Activated CD4-positive, alpha-beta memory T cell treated with anti-CD3 and anti-CD28 coated beads, Interleukin-2, amount 10 ng/mL, durations not matched to agents 7 days and 5 days (primary cell): ENCODE measurements at places on chromosomes 7 and 10.

DNA sequence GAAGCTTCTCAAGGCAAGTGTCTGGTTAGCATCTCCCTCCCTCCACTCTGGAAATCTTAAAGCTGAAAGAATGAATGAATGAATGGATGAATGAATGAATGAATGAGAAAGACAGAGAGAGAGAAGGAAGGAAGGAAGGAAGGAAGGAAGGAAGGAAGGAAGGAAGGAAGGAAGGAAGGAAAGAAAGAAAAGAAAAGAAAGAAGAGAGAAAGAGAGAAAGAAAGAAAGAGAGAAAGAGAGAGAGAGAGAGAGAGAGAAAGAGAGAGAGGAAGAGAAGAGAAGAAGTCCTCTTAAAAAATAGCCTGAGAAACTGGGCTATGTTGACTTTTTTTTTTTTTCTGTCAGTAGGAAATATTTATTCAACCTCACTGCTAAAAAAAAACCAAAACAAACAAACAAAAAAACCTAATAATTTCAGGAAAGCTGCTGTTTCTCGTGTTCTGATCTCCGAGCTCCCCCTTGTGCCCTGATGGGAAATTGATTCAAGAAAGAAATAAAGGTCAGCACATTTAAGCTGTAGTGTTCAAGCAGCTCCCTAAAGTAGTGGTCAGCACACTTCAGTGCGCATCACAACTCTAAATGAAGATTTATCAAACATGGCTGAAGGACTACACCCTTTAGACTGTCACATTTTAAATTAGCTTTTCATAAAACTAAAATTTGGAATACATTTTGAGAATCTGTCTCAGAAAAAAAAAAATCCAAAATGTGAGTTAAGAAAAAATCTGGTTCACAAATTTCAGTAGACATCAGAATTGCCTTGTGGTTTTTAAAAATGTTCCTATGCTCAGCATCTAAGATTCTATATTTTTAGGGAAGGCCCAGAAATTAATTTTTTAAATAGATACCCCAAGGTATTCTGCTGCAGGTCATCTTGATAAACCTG lies 154.3 kb downstream of the ELAPOR2 start:
- no peak for DNase-seq
- no peak overlapping the region for H3K4me3 ChIP-seq
- H3K27ac ChIP-seq, result no peak overlapping the region
- no peaks in the 10 kb centered on the region for H3K27me3 ChIP-seq
- H3K36me3 ChIP-seq, result no peaks in the 10 kb centered on the region
- no peaks in the 10 kb centered on the region for H3K4me1 ChIP-seq

- DNase-seq, result no peak
- no peaks in the 10 kb centered on the region for H3K4me1 ChIP-seq
- H3K4me3 ChIP-seq, result no peak overlapping the region
- H3K27ac ChIP-seq, result no peak overlapping the region
- H3K27me3 ChIP-seq, result no peaks in the 10 kb centered on the region
These were observed 18.8 kb downstream of the FIGNL1 start for GRCh38 chr7:50431316-50431715.

DNA sequence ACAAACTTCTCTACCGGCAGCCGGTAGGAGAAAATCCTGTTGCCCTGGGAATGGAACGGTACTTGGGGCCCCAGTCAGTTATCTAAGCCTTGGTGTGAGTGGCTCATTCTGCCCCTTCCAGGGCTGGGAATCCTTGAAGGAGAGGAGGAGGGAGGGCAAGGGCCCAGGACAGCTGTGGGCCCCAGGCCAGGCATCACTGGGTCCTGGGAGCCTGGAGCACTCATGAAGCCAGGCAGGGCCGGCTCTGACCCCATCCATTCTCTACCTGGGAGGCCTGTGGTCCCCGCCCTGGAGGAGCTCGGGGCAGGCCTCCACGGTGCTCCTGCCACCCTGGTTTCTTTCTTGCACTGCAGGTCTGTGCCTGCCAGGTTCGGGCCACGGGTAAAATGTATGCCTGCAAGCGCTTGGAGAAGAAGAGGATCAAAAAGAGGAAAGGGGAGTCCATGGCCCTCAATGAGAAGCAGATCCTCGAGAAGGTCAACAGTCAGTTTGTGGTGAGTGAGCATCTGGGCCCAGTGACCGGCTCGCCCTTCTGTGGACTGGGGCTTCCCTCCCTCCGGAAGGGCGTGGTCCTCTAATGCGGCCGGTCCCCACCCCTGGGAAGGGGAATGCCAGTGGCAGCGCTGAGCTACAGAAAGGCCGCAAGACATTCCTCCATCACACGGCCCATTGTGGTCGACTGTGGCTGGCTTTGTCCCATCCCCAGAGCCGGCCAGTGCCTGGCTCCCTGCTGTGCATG lies 111.3 kb downstream of the RGS10 start:
- no peak overlapping the region for H3K27ac ChIP-seq
- H3K4me1 ChIP-seq, result peaks cover 15% of the 10 kb centered on the region

DNA sequence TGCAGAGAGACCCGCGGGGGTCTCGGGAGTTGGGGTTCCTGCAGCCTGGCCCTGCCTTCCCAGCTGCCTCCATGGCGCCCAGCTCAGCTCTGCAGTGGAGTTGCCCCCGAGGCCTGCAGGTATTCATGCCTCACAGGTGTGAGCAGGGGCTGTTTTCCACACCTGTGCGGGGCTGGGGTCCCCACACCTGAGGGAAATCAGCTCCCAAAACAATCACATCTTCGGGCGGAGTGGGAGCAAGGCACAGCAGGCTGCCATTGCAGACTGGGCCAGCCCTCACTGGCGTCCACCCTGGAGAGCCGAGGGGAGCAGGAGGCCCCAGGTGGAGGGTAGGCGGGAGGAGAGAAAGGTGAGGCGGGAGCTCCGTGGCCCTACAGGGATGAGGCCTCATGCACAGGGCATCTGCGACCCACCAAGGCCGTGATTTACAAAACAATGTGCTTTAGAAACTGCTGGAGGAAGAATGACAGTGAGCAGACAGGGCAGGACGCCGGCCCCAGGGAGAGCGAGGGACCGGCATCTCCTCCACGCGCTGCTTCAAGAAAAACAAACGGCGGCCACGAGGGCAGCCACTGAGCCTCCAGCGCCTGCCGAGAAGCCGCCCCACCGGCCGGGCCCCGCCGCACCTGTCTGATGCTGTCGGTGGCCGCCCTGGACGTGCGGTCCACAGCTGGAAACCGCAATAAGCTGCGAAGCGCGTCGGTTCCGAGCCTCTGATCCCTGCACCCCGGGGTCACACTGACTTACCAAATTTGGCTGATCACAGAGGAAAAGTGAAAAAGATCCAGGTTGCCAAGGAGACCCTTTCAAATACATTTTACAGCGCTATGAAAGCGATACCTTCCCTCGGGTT lies 53.0 kb upstream of the PDGFA start:
- no peak overlapping the region for H3K27ac ChIP-seq
- H3K36me3 ChIP-seq, result no peaks in the 10 kb centered on the region
- DNase-seq, result no peak
- no peaks in the 10 kb centered on the region for H3K27me3 ChIP-seq

GRCh38 chr10:58631715-58632114 lies 119.0 kb downstream of the BICC1 start:
- H3K4me3 ChIP-seq, result no peak overlapping the region
- H3K27me3 ChIP-seq, result no peaks in the 10 kb centered on the region
- no peak for DNase-seq
- H3K27ac ChIP-seq, result no peak overlapping the region
- no peaks in the 10 kb centered on the region for H3K4me1 ChIP-seq

- no peak overlapping the region for H3K4me3 ChIP-seq
- no peaks in the 10 kb centered on the region for H3K4me1 ChIP-seq
- H3K36me3 ChIP-seq, result no peaks in the 10 kb centered on the region
- no peak overlapping the region for H3K27ac ChIP-seq
- no peak for DNase-seq
These were observed 630.1 kb downstream of the SORCS1 start for GRCh38 chr10:106534441-106534840.

DNA sequence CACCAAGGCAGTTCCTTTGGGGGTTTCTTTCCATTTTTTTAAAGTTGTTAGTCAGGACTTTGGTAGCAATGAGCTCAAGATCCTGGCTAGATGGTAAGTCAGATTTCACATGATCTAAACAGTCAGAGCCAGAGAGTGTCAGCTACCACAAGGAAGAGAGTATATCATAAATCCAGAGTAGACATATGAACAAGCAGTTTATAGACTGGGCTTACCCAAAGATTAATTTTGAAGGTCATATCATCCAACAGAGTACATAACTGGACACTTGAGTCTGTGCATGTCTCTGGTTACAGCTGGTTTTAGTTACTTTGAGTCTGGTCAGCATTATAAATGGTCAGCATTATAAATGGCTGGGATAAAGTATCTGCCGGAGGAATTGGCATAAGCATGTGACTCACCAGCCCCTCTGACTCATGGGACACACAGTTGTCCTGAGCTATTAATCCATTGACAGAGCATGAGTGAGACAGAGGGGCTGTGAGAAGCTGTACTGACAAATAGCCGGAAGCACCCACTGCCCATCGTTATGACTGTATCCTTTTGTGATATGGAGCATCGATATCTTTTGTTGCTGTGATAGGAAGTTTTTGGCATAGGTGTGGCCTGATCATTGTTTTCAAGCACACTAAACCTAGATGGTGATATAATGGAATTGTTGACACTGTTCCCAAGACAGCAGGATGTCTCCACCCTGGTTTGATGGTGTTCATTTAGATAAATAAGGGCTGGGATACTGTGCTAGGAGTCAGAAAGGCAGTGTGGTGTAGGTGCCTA lies 19.3 kb downstream of the PPP1R3C start:
- H3K4me3 ChIP-seq, result no peak overlapping the region
- no peak for DNase-seq
- no peaks in the 10 kb centered on the region for H3K36me3 ChIP-seq
- no peak overlapping the region for H3K27ac ChIP-seq

GRCh38 chr10:95881316-95881715 lies 26.5 kb upstream of the CC2D2B start:
- peaks cover 11% of the 10 kb centered on the region for H3K36me3 ChIP-seq
- H3K4me3 ChIP-seq, result no peak overlapping the region
- DNase-seq, result no peak
- H3K27me3 ChIP-seq, result no peaks in the 10 kb centered on the region
- no peak overlapping the region for H3K27ac ChIP-seq
- H3K4me1 ChIP-seq, result peaks cover 5% of the 10 kb centered on the region

DNA sequence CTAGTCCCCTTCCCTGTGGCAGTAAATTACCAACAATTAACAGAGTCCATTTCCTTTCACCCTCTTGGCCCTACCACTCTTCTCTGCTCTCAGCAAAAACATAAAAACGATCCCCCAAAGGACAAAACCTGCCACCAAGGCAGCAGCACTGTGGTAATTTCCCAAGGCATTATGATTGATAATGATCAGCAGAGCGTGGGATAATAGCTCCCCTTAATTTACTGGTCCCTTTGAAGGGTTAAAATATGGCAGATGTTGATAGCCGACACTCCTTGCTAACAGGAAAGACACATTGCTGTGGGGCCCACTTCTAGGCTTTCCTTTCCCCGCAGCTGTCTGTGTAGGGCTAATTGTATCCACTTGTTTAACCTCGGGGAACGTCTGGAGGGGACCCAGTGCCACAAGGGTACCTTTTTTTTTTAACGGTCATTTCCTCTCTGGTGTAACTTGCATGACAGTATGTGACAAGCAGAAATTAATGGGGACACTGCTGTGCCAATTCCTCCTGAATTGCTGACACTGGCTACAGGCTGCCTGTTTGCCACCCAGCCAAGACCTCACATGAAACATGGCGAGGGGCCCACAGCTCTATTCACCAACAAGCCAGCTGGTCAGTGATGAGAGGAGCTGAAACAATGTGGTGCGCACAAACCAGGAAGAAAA lies 81.3 kb downstream of the CDK6 start:
- peaks cover 66% of the 10 kb centered on the region for H3K36me3 ChIP-seq
- no peak overlapping the region for H3K4me3 ChIP-seq
- H3K4me1 ChIP-seq, result peaks cover 35% of the 10 kb centered on the region
- H3K27ac ChIP-seq, result no peak overlapping the region
- no peak for DNase-seq

DNA sequence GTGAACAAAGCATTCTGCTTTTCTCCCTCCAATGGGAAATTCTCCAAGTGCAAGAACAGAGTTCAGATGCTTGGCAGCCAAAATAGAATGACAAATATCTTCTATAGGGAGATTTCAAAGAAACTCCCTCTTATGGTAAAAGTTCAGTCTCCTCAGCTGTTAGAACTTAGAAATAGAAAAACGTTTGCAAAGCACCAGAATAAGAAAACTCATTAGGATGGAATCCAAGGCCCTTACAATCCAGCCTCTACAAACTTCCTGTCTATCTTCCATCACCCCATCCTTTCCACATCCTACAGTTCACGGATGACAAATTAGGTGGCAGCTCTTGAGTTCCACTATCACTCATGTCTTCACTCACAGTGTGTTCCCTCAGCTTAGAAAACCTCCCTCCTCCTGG lies 25.7 kb downstream of the FAM13C start:
- no peak overlapping the region for H3K27ac ChIP-seq
- H3K27me3 ChIP-seq, result no peaks in the 10 kb centered on the region
- DNase-seq, result no peak

GRCh38 chr10:114349522-114350215 lies 54.6 kb downstream of the AFAP1L2 start:
- H3K27me3 ChIP-seq, result peaks cover 2% of the 10 kb centered on the region
- no peak overlapping the region for H3K4me3 ChIP-seq
- no peak for DNase-seq
- no peaks in the 10 kb centered on the region for H3K36me3 ChIP-seq

GRCh38 chr7:29372351-29373090 lies 177.9 kb downstream of the CHN2 start:
- H3K4me1 ChIP-seq, result no peaks in the 10 kb centered on the region
- no peak overlapping the region for H3K4me3 ChIP-seq
- no peak for DNase-seq
- no peaks in the 10 kb centered on the region for H3K36me3 ChIP-seq
- H3K27ac ChIP-seq, result no peak overlapping the region

DNA sequence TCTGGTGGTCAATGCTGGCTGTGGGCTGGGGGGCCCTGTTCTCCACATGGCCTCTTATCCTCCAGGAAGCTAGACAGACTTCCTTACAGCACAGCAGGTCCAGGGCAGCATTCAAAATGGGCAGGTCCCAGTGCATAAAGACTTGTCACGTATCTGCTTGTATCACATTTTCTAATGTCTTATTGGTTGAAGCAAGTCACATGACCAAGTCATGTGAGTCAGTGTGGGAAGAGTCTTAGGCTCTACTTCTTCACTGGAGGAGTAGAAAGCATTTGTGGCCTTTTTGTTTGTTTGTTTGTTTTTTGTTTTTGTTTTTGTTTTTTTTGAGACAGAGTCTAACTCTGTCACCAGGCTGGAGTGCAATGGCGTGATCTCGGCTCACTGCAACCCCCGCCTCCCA lies 104.7 kb downstream of the COL13A1 start:
- DNase-seq, result no peak
- H3K36me3 ChIP-seq, result no peaks in the 10 kb centered on the region
- no peak overlapping the region for H3K4me3 ChIP-seq
- H3K27me3 ChIP-seq, result peaks cover 3% of the 10 kb centered on the region
- H3K27ac ChIP-seq, result no peak overlapping the region

DNA sequence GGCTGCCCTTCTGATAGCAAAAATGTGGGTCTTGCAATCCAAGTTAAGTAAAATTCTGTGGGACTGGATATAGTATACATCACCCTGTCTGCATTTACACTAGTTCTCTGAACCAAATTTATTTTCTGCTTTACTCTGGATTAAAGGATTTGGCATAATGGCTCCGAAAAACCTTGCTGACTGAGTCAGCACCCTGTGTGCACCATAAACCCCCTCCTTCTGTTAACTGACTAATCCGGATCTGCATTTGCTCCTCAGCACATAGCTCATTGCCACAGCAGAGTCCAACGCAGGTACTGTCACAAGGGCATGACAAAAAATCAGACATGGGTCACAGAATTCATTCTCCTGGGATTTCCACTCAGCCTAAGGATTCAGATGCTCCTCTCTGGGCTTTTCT lies 1.3 kb downstream of the OR2A5 start:
- H3K4me1 ChIP-seq, result no peaks in the 10 kb centered on the region
- no peaks in the 10 kb centered on the region for H3K36me3 ChIP-seq
- peaks cover 4% of the 10 kb centered on the region for H3K27me3 ChIP-seq
